ENCODE measurements at places on chromosomes 1 and 21.

GRCh38 chr21:45695086-45695485 lies 51.6 kb downstream of the PCBP3 start:
- DNase-seq = no peak

- peak; percentile 61 for DNase-seq
These were observed 521 bp upstream of the NADK start for GRCh38 chr1:1778663-1779319.

DNA sequence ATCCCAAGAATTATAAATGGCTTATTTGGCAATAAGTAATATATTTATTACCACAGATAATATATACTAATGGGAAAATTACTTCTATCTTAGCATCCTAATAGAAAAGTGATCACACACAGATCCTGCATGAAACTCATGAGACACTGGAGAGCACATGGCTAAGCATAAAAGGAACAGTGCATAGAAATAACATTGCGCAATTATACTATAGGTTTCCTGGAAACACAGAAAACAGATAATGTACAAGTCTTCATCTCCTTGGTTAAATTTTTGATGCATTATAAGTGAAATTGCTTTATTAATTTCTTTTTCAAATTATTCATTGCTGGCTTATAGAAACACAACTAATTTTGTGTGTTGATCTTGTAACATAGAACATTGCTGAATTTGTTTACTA lies 210.4 kb downstream of the USH2A start:
- no peak for DNase-seq

DNA sequence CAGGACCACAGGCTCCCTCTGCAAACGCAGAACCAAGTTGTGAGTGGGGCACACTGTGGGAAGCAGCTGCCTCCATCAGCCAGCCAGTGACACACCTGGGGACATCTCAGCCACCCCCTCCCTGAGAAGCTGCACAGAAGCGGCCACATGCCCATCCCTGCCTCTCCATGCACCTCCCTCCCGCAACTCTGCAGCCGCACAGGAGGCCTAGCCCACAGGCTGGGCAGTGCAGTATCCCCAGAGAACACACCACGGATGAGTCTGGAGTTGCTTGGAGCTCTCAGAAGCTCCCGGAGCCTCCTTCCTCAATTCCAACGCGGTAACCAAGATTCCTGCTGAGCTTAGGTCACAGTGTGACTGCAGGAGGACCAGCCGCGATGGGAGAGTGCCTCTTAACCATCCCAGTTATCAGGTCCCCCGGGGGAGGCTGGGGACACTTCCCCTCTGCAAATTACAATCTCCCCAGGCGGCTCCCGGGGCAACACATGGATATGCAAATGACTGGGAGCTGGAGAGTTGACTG lies 1.2 kb upstream of the WNT3A start:
- no peak for DNase-seq

GRCh38 chr1:1232208-1232795 lies at the start of gene B3GALT6:
Gene B3GALT6, plus strand, starts transcription at chr1:1232237. Its CDS starts 42 bp downstream, at chr1:1232279.
- no peak for DNase-seq

DNA sequence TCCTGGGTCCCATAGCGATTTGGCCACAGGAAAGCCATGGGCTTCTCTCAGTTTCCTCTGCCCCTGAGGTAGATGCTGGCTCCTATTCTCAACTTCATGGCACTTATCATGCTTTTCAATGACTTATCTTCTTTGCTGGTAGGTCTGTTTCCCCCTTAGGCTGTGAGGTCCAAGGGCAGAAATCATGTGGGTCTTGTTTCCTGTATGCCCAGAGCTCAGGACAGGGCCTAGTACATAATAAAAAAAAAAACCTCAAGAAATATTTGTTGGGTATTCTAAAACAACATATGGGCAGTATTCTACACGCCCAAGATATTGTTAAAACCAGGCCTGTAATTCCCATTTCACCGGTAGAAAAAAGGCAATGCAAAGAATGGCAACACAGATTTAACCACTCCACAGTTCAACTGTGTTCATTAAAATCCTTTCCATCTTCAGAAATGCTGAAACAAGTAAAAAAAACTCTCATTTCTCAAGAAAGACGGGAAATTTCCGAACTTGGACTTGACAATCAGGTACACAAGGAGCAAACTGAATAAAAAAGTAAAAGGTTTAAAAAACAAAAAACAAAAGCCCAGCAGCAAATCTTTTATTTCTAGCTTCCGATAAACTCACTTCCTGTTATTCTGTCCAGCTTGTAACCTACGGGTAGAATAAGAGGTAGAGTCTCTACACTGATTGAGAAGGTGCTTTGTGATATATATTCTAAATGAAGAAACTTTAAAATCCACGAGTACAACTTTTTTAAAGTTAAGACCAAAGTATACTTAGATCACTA lies 6.3 kb upstream of the TDRD10 start:
- DNase-seq = no peak

DNA sequence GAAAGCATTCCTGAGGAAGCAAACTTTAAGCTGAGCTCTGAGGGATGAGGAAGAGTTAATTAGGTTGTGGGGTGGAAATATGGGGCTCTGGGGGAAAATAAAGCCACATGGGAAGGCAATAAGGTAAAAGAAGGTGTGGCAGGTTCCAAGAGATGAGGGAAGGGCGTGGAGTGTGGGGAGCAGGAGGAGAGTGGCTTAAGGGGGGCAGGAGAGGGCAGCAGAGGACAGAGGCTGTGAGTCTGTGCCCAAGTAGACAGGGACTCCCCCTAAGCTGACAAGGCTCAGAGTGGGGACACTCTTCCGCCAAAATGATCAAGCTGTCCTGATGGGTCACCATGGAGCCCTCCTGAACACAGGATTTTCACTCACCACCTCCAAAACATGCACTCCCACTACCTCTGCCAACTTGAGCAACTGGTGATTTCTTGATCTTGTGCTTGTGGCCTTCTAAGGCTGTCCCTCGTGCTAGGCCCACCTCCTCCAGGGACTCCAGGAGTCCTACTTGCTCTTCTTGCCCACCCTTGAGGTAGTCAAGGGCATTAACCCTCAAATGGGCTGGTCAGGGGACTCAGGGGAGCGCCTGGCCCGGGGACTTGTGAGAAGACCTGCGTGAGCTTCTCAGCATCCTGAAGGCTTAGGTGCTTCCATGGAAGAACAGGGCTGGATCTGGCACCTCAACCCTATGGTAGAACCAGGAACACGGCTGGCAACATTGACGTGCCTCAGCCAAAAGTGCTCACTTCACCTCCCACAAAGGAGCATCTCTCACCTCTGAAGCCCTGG lies 23.4 kb downstream of the DMAP1 start:
- DNase-seq = no peak
